ENCODE measurements at places on chromosomes 1 and 21. TPM values are rescaled to one million over a fixed set of nuclear protein-coding genes. Genes with fewer than 3 reads are reported as not detected.

DNA sequence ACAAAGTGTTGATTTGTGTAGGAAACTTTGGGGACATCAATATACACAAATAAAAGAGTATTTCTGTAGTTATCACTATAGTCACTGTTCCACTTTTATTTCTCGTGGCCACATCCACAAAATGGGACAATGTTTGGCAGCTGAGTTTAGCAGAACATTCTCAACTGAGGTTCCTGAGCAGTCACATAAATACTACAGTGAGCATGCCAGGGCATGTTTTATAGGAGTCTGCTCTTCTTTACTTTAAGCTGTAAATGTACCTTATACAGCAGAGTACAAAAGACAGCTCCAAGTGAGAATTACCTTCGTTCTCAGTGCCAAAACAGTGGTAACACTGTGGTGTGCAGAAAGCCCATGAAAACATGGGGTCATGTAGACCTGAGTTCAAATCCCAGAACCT lies 5.0 kb downstream of the BTG3 start:
- DNase-seq: no peak
- H3K27ac ChIP-seq: no peak overlapping the region
- H3K4me1 ChIP-seq: peaks cover 5% of the 10 kb centered on the region
- no peaks in the 10 kb centered on the region for H3K27me3 ChIP-seq

DNA sequence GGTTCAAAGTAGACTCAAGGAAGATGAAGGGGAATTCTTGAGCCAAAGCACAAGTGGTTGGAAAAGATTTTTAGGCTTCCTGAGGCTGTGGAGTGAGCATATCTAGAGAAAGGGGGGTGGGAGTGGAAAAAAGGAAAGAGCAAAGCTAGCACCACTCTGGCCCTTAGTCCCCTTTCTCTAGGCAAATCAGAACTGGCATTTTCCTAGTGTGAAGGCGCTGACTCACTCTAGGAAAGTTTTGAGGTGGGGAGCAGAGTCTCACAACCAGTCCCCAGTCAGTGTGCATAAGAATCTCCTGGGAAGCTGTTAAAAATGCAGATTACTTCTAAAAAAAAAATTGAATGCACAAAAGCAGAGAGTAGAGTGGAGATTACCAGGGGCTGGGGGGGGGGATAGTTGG lies 3.4 kb upstream of the GPR89B start:
- H3K4me1 ChIP-seq: peaks cover 6% of the 10 kb centered on the region
- no peaks in the 10 kb centered on the region for H3K27me3 ChIP-seq
- H3K27ac ChIP-seq: no peak overlapping the region
- no peak overlapping the region for H3K4me3 ChIP-seq
- no peak for DNase-seq

DNA sequence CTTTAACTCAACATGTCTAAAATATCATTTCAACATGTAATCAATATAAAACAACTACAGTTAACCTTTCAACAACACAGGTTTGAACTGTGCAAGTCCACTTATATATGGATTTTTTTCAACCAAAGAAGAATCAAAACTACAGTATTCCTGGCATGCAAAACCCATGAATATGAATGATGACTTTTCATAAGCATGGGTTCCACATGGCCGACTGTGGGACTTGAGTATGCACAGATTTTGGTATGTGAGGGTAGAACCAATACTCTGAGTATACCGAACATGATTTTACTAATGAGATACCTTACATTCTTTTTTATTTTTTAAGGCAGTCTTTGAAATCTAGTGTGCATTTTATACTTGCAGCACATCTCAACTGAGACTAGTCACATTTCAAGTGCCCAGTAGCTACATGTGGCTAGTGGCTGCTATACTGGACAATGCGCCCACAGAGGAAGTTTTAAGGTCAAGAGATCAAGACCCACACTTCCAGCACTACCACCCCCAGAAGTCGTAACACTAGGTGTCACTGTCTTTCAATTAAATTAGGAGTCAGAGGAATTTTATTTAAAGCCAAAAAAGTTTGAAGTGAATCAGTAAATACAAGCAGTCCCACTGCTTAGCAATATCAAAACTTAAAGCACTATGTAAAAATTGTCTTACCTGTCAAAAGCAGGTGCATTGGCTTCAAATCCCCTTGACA lies 40.0 kb downstream of the SYNJ1 start:
- H3K4me1 ChIP-seq: no peaks in the 10 kb centered on the region
- no peaks in the 10 kb centered on the region for H3K36me3 ChIP-seq
- no peak overlapping the region for H3K27ac ChIP-seq
- no peak for DNase-seq

- H3K4me1 ChIP-seq: no peaks in the 10 kb centered on the region
- no peak overlapping the region for H3K4me3 ChIP-seq
- no peak overlapping the region for H3K27ac ChIP-seq
- H3K36me3 ChIP-seq: no peaks in the 10 kb centered on the region
- no peak for DNase-seq
Measured at GRCh38 chr1:32055416-32055815, 17.3 kb upstream of the TMEM39B start.

GRCh38 chr1:22089787-22090186 lies 37.3 kb downstream of the CDC42 start:
- H3K27me3 ChIP-seq: no peaks in the 10 kb centered on the region
- no peaks in the 10 kb centered on the region for H3K36me3 ChIP-seq
- H3K27ac ChIP-seq: peak overlapping the region; percentile 58
- peaks cover 20% of the 10 kb centered on the region for H3K4me1 ChIP-seq
- no peak for DNase-seq
- H3K4me3 ChIP-seq: no peak overlapping the region

- H3K36me3 ChIP-seq: no peaks in the 10 kb centered on the region
- no peak overlapping the region for H3K4me3 ChIP-seq
Measured at GRCh38 chr1:234327577-234328164, 45.6 kb upstream of the COA6 start.

DNA sequence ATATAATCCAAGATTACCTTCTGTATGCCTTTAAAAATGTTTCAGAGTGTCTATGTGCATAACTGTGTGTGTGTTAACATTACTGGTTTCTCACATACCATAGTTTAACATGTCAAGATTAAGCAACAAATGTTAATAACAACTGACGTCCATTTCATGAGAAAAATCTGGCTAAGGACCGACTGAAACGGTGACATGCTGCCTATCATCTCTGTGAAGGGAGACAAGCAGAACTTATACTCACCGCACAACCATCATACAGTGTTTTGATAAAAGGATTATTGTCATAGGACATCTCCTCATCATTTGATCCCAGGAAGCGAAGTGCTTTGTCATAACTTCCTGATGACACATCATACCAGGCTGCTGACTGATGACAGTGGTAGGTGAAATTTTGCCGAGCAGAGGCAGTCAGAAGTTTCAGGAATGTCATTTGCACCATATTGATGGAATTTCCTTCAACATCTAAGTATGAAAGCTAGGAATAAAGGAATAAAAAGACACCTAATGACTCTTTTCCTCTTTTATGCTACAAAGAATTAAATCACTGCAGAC lies 228.8 kb downstream of the COL11A1 start:
- H3K27me3 ChIP-seq: no peaks in the 10 kb centered on the region
- no peak overlapping the region for H3K27ac ChIP-seq

- no peak overlapping the region for H3K27ac ChIP-seq
- no peak for DNase-seq
- no peaks in the 10 kb centered on the region for H3K4me1 ChIP-seq
- H3K27me3 ChIP-seq: no peaks in the 10 kb centered on the region
- H3K36me3 ChIP-seq: no peaks in the 10 kb centered on the region
Measured at GRCh38 chr1:183989078-183989577, 48.4 kb downstream of the COLGALT2 start.

DNA sequence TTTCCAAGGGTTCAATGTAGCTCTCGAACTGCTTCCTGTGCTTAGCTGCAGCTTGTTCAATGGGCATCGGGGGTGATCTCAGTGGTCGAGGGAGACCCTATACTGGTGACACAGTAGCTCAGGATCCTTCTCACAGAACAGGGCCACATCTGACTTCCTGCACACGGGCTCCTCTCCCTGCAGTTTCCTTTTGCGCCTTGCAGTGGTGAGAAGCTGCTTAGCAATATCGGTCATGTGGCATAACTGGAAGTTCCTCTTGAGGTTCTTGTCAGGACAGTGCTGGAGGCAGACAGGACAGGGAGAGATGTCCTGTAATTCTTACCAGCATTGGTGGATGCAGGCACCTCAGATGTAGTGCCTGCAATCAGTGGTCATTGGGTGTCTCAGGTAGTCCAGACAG lies 140.5 kb upstream of the MAP1LC3C start:
- H3K27me3 ChIP-seq: no peaks in the 10 kb centered on the region
- no peaks in the 10 kb centered on the region for H3K36me3 ChIP-seq
- H3K27ac ChIP-seq: no peak overlapping the region
- H3K4me3 ChIP-seq: no peak overlapping the region
- H3K4me1 ChIP-seq: no peaks in the 10 kb centered on the region
- no peak for DNase-seq

- H3K36me3 ChIP-seq: no peaks in the 10 kb centered on the region
- no peak overlapping the region for H3K27ac ChIP-seq
- DNase-seq: no peak
- H3K27me3 ChIP-seq: no peaks in the 10 kb centered on the region
Measured at GRCh38 chr1:173360487-173361063, 116.6 kb upstream of the PRDX6 start.

DNA sequence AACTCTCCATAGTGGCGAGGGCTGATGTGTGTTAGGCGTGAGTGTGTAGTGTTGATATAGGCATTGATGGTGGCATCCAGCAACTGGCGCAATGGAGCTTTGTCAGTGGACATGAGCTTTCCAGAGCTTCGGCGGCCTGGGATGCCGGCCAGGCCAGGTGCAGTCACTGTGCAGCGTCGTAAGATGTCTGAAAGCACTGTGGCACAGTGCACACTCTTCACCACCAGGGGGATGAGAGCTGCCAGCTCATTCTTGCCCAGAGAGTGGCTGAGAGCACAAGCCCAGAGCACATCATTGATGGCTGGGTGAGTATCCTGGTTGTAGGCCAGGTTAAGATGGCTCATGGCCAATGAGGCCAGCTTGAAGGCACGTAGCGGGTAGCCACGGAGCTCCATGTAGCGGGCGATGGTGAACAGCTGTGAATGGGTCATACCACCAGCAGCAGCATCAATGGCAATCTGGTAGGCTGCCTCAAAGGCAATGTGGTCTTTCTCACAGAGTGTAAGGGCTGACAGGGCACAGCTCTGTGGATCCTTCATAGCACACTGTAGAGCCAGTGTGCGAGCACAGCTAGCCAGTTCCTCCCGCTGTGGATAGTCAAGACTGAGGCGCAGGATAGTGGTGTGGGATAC lies 6.7 kb downstream of the UROD start:
- no peak overlapping the region for H3K27ac ChIP-seq
- no peaks in the 10 kb centered on the region for H3K27me3 ChIP-seq
- DNase-seq: peak; percentile 13
- H3K4me1 ChIP-seq: no peaks in the 10 kb centered on the region
- no peaks in the 10 kb centered on the region for H3K36me3 ChIP-seq
- no peak overlapping the region for H3K4me3 ChIP-seq

- DNase-seq: no peak
- H3K4me3 ChIP-seq: no peak overlapping the region
- H3K4me1 ChIP-seq: peaks cover 3% of the 10 kb centered on the region
- no peaks in the 10 kb centered on the region for H3K36me3 ChIP-seq
- no peaks in the 10 kb centered on the region for H3K27me3 ChIP-seq
Measured at GRCh38 chr21:27595716-27596115, 628.8 kb upstream of the ADAMTS5 start.

DNA sequence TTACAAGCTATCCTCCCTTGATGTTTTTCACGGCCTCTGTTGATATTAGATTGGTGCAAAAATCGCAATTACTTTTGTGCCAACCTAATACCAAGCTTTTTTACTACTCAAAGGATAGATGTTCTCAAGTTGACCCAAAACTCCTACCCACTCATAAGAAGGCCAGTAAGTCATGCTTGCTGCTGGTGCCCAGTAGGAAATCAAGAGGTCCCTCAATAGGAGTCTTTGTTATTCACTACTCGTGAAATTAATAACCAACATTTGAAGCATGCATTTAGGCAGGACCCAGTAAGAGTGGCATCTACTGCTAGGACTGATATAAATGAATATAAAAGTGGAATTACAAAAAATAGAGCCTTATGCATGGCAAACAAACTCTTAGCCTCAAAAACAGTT lies 52.6 kb downstream of the APP start:
- no peak for DNase-seq
- H3K27ac ChIP-seq: no peak overlapping the region
- H3K4me1 ChIP-seq: peaks cover 30% of the 10 kb centered on the region
- no peaks in the 10 kb centered on the region for H3K27me3 ChIP-seq

DNA sequence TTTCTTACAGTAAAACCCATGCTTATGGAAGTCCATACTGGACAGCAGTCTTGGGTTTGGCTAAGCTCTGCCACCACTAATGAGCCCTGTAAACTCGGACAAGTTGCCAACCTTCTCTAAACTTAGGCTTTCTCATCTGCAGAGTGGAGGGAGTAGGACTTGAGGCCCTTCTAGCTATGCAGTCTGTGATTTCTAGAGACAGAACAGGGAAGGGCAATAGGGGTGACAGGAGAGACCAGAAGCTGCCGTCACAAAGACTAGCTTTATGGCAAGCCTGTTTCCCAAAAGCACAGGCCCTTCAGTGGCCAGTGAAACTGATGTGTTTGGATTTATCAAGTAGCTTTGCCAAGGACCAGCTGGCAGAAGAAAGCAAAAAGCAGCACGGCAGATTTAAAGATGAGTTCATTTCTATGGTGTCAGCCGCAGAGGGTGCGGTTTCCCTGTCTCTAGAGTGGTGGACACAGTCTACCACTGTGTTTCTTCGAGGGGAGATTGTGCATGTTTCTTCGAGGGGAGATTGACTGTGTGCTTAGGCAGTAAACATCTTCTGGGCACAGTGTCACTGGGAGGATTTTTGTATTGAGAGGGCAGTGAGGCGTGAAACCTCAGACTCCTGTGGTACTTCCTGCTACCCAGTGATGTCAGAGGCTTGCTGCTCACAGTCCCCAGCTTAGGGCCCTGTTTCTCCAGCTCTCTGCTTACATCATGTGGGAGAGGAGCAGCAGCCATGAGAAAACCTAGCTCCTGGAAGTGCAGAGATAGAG lies 119.0 kb downstream of the ROR1 start:
- H3K4me1 ChIP-seq: no peaks in the 10 kb centered on the region
- no peak overlapping the region for H3K4me3 ChIP-seq
- no peak for DNase-seq
- H3K27ac ChIP-seq: no peak overlapping the region
- no peaks in the 10 kb centered on the region for H3K27me3 ChIP-seq
- H3K36me3 ChIP-seq: no peaks in the 10 kb centered on the region

- H3K4me3 ChIP-seq: no peak overlapping the region
- no peaks in the 10 kb centered on the region for H3K4me1 ChIP-seq
- H3K27ac ChIP-seq: no peak overlapping the region
- DNase-seq: no peak
- H3K27me3 ChIP-seq: no peaks in the 10 kb centered on the region
- no peaks in the 10 kb centered on the region for H3K36me3 ChIP-seq
Measured at GRCh38 chr1:7293702-7294629, 477.1 kb upstream of the VAMP3 start.

The FCRL4 gene
- not detected for total RNA-seq

The PLEKHN1 gene
- total RNA-seq: 5.1 TPM

The OR2T11 gene
- not detected for total RNA-seq

The FAM78B gene
- total RNA-seq: 0.93 TPM

The TEKT2 gene
- total RNA-seq: 5.8 TPM
